Thyroid gland (tissue), 4 donors: ENCODE measurements at places on chromosomes 7 and 10.

DNA sequence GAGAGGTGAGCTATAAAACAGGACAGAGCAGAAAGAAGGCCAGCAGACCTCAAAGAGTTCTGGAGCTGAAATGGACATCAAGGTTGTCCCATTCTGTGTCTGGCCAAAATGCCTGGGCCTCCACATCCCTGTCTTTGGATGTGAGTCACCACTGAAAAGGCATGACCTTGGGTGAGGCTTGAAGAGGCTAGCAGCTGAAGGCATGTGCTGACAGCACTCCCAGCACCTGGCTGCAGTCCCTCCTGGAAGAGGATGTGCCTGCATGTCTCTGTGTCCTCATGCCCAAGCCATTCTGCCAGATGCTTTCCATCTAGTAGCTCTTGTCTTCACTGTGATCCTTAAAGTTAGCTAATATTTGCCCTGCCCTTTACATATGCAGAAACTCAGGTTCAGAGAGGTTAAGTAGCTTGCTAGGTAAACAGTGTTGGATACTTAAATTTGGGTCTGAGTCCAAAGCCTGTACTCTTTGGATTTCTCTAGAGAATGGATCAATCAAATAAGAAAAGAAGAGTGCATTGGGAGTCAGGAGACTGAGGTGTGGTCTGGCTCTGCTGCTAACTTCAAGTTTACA, 35.8 kb downstream of the HECW1 start:
- DNase-seq = peak; percentile 33

DNA sequence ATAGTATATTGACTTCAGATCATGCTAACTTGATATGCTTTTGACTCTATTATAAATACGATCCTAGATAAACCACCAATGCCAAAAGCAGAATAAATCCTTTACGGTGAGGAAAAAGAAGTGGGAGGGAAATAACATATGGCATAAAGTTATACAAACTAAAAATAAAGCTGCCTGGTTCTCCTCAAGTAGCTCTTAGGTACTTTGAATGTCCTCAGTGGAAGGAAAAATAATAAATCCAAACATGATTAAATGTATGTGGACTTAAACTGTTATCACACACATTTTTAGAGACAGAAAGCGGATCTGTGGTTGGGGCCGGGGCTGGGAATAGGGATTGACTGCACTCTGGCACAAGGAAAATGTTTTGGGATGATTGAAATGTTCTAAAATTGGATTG, 23.6 kb downstream of the EEPD1 start:
- no peak for DNase-seq

DNA sequence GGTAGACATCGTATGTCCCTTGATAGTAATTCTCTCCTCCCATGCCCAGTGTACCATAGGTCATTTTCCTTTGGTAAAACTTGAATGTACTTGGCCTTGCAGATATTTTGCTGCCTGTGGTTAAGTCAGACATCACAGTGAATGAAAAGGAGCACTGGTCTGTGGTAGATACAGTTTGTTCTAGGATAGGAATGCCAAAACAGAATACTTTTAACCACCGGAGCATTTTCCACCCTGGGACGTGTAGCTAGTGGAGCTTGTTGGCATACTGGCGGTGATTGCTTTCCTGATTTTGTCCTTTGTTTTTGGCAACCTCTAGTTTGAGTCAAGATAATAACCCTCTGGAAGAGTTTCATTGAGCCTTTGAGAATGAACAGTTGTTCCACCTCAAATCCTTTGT, 92.0 kb upstream of the BMPER start:
- no peak for DNase-seq

- DNase-seq = no peak
Observed at GRCh38 chr10:6164271-6165095, 38.2 kb upstream of the PFKFB3 start.

DNA sequence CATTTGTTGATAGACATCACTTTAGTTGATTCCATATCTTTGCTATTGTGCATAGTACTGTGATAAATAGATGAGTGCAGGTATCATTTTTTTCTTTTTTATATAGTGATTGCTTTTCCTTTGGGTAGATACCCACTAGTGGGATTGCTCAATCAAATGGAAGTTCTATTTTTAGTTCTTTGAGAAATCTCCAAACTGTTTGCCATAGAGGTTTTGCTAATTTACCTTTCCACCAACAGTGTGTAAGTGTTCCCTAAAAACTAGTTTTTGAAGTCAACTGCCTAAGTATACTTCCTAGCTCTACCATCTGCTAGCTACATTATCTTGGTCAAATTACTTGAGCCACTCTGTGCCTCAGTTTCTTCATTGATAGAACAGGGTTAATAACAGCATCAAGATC, 31.5 kb upstream of the RSBN1L start:
- DNase-seq = no peak

GRCh38 chr7:133081119-133081598, 731 bp downstream of the CHCHD3 start:
- peak; percentile 24 for DNase-seq
